ENCODE measurements at places on chromosomes 12 and 14.
A peak's percentile ranks its signal among the peaks of the same experiment; 100 is the strongest.

DNA sequence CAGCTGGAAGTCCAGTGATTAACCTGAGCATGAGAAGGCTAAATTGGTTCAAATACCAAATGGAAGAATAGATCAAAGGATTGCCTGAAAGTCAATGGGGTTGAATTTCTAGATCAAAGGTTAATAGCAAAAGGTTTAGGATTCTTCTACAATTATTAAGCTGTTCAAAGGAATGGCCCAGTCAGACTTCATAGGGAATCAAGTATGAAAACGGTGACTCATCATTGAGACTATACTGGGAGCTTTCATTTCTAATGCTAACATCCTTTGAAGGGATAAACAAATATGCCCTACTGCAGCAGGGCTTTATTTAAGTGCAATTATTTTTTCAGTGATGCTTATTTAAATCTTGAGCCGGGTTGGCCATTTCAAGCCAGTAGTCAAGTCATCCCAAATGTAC lies 152.8 kb downstream of the RIMBP2 start:
- DNase-seq, result no peak

DNA sequence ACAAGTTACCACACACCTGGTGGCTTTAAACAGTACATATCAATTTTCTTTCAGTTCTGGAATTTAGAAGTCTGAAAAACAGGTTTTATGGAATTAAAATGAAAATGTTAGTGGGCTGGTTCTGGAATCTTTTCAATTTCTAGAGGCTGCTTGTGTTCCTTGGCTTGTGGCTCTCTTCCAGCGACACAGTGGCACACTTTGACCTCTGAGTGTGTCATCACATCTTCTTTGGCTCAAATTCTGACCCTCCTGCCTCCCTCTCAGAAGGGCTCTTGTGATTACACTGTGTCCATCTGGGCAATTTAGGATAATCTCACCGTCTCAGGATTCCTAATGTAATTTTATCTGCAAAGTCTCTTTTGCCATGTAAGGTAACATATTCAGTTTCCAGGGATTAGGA lies 170.0 kb downstream of the PLCZ1 start:
- DNase-seq, result no peak

DNA sequence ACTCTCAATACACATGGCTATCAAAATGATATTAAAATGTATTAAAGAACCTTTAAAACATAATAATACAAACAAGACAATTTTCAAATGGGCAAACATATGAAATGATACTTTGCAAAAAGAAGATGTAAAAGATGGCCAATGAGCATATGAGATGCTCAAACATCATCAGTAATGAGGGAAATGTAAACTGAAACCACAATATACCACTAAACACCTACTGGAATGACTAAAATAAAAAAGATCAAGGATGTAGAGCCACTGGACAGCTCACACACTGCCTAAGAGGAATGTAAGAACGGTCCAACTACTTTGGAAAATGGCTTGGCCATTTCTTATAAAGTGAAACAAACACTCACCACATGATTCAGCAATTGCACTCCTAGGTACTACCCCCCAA lies 97.2 kb upstream of the BBS10 start:
- DNase-seq, result no peak

- DNase-seq, result no peak
Observed at GRCh38 chr14:76333664-76334063, 42.3 kb upstream of the ESRRB start.

DNA sequence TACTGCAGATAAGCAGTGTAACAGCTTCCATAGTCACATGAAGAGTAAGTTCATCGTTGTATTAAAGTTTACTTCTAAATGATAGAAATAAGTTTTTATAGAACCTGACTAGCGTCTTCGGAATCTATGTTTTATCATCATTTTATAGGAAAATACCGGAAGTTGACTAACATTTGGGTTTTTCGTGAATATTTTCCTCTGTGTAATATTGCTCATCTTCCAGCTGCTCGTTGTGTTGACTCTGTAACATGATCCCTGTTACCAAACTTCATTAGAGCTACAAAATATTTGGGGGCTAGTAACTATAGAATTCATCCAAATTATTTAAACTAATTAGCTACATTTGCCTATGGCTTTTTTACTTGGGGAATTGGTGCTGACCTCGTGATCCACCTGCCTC lies 37.2 kb downstream of the DDX51 start:
- no peak for DNase-seq

DNA sequence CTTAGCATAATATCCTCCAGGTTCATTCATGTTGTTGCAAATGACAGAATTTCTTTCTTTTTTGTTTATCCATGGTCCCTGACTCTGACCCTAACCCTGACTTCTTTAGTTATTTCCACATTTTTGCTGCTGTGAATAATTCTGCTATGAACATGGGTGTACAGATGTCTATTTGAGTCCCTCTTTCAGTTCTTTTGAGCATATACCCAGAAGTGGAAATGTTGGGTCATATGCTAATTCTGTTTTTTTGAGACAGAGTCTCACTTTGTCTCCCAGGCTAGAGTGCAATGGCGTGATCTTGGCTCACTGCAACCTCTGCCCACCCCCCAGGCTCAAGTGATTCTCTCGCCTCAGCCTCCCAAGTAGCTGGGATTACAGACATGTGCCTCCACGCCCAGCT lies 33.1 kb downstream of the KNTC1 start:
- DNase-seq, result no peak

DNA sequence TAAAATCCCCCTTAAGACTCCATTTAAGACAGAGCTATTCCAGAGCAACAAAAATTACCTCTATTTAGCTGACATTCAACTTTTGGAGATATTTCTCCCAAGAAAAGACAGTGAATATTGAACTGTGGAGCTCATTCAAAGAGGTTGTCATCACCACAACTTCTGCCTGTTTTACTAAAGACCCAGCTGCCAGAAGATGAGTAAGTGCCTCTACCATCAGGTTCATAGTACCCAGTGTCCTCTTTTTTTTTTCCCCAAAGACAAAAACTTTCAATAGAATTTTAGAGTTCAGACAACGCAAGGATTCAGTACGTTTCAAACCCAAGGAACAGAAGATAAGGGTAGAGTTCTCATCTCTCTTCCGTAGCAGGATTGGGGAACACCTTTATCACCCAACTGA lies 461.3 kb downstream of the BCAT1 start:
- no peak for DNase-seq

- no peak for DNase-seq
Observed at GRCh38 chr12:12947902-12948301, 4.1 kb downstream of the GPRC5D start.

- no peak for DNase-seq
Observed at GRCh38 chr12:14846042-14846587, 2.8 kb upstream of the ART4 start.

DNA sequence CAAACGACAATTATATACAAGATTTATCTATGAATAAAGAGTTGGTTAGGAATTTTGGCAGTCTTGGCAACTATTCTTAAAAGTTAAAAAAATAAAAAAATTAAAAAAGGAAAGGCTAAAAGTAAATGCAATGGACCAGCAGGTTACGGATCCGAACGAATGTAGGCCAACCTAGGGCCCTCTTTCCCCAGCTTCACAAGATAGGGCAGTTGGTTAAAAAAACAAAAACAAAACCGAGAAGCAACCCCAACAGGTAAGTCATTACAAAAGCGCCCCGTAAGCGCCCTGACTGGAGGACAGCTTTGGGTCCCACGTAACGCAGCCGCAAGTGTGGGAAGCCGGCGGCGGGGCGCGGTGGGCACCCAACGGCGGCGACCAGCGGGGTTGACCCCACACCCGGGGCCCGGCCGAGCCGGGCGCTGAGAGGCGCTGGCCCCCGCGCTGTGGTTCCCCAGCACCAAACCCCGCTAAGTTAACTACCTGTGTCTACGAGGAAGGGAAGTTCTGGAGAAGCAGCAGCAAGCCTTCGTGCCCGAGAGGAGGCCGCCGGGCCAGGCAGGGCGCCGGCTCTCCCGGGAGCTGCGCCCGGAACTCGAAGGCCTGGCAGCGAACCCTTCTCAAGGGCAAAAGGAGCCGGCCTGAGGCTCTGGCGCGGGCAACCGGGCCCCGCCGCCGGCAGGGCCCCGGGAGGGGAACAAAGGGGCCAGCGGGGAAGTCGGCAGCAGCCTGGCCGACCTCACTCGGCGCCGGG lies 882 bp downstream of the HECTD1 start:
- DNase-seq, result peak; percentile 25

GRCh38 chr14:26078561-26078960 lies 519.3 kb downstream of the NOVA1 start:
- DNase-seq, result no peak
